ENCODE measurements at places on chromosomes 11 and 22.
A peak's percentile ranks its signal among the peaks of the same experiment; 100 is the strongest.

DNA sequence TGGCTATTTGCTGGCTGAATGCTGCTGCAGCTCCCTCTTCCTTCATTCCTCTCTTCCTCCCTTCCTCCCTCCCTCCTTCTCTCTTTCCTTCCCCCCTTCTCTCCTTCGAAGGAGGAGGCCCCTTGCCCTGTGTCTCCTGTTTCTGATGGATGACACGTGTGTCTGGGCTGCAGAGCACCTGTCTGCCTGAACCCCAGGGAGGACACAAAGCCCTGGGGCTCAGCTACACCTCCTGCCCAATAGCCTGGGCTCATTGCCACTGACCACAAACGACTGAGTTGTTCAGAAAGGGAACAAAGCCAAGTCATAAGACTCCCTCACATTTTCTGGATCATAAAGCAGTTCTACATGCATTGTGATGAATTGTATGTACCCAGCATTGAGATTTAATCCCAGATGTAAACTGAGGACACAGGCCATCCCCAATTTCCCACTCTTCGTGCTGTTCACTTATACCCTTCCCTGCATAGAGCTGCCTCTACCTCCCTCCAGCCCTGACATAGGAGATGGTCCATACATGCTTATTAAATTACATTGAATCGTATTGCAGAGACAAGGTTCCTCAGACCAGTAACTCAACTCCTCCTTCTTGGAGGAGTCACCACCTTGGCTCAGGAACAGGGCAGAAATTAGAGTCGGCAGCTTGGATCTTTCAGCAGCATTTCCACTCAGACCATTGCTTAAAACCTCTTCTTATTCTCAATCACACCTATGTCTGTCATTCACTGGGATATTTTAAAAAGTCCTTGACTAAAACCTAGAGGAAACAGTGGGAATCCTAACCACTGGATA lies 1.2 kb downstream of the CSRP3 start:
- peak; percentile 18 for DNase-seq

DNA sequence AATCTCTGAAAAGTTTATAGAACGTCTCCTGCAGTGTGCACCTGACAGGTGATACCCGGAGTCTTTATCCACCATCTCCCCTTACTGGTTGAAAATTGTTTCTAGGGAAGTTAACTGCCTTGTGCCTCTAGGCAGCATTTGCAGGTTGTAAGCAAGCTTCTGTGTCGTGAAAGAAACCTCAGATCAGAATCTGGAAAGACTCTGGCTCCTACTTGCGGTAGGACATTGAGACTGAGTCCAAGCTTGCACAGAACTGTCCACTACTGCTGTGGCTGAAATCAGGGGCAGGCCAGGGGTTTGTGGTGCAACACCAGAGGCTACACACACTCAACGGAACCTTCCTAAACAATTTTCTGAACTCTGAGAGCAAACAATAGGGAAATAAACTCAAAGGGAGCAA lies 34.8 kb upstream of the MYOD1 start:
- no peak for DNase-seq

DNA sequence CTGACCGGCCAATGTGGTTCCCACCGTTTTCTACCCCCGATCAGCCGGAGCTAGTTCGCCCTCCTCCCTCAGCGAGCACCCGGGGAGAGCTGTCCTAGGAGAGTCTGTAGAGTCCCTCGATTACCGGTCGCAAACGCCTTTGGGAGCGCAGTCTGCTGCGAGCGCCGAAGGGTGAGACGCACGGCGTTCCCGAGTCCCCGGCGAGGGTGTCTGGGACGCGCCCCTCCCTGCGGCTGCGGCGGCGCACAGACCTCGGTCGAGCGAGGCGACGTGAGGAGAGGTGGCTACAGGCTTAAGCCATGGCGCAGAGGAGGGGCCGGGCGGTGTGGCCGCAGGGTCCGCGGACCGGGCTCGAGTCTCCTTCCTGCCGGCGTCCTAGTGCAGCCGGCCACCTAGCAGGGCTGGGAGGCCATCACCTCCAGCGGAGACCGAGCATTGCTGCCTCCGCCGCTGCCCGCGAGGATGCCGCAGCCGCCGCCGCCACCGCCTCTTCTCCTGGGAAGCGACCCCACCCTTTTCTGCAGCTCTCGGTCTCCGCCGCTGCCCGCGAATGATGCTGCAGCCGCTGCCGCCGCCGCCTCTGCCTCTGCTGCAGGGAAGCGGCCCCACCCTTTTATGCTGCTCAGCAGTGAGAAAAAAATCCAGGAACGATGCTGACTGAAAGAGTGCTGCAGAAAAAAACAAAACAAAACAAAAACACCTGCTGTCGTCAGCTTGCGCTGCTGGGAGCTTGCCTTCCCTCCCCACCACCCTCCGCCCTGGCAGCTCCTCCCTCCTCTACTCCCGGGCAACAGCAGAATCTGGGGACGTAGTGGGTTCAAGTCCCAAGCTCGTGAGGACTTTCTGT lies at the start of gene MAP6:
MAP6 (minus strand) TSS at position 588 of the 847 bp plus-strand sequence. CDS start 669 bp downstream, outside the sequence.
- no peak for DNase-seq

DNA sequence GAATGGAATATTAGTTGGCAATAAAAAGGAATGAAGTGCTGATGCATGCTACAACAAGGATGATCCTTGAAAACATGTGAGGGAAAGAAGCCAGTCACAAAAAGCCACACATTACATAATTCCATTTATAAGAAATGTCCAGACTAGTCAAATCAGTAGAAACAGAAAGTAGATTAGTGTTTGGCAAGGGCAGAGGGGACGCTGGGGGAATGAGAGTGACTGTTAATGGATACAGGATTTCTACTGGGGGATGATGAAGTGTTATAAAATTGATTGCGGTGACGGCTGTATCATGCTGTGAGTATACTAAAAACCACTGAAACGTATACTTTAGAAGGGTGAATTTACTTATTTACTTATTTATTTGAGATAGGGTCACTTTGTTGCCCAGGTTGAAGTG lies 57.9 kb downstream of the C11orf58 start:
- no peak for DNase-seq

DNA sequence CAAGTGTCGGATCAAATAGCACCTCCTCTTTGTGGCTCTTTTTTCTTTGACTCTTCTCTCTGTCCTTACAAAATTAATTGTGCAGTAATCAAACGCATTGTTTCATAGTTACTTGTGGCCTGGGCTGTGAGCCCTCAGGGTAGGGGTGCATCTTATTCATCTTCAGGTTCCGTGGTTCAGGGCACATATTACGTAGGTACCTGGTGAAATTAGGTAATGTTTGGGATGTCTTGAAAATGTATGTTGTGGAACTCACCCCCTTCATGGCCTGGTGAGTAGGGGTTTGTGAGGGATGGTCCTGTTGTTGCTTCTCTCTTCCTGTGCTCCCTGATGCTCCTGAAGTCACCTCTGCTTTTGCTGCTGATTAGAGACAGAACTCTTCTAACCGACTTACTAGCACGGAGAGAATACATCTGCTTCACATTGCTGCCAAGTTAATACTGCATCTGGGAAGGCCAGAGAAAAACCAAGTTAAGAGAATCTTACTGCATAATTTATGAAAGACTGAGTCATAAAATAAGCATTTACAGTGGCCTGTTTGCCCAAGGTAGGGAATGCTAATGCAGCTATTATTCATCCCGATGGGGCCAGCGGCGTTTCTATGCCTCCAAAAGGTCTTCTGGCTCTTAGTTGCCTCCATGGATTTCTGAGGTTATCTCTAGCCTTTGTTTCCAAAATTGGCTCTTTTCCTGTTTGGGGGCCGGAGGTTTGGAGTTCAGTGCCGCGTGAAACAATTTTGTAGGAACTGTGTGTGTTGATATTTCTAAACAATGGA lies 66.9 kb downstream of the TBC1D22A start:
- DNase-seq: peak; percentile 85

GRCh38 chr11:69425895-69426544 lies 55.4 kb upstream of the LINC01488 start:
- DNase-seq: no peak

DNA sequence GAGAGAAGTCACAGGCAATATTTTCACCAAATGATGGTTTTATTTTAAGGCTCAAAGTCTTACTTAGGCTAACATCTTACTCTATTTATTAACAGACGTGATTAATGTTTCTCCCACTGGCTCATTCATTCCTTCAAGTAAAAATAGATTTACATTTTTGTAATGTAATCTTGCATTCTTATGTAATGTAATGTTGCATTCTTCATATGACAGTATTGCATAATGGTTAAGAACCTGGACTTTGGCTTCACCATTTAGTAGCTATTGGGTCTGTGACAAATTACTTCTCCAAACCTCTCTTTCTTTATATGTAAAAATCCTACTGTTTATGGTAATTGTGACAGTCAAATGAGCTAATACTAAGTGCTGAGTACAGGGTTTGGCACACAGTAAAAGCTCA lies 3.3 kb upstream of the DIXDC1 start:
- no peak for DNase-seq

- peak; percentile 46 for DNase-seq
Observed at GRCh38 chr11:93842461-93842860, 8.0 kb downstream of the VSTM5 start.

All from AG09309 (cell line).